ENCODE measurements at places on chromosomes 4 and X.
A peak's percentile ranks its signal among the peaks of the same experiment; 100 is the strongest.

DNA sequence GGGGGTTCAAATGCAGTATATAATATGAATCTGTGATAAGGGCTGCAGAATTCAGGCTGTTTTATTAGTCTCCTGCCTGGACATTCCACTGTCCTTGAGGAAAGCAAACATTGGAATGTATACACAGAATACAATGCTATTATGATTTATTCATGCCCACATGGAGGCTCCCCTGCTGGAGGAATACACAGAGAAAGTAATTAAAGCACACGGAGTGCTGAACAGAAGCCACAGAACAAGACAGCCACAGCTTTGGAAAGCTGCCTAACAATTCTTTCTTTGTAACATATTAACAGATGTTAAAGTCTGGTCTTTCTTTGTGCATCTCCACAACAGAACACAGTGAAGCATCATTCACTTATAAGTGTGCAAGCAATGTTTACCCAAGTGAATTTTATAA lies 155.8 kb downstream of the ARAP2 start:
- no peak for DNase-seq

- peak; percentile 53 for DNase-seq
Observed at GRCh38 chr4:4667622-4668081, 125.8 kb upstream of the STX18 start.

DNA sequence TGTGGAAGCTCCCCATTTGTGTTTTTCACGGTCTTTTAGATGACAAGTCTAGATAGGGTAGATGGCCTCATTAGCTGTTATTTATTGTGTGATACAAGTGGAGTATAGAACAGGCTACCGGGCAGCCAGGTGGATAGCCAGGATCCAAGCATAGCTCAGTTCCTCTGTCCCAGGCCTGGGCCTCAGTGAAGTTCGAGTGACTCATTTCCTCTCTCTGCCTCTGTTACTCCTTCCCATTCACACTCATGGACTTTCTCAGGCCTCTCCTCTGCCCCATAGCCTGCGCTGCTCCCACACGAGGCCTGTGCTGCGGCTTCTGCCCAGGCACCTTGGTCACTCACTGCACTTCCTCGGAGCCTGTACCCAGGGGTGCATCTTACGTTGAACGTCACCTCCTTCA lies 54.5 kb downstream of the TENM3 start:
- no peak for DNase-seq

- DNase-seq = no peak
Observed at GRCh38 chrX:1754077-1754476, 139.2 kb downstream of the ASMT start.

GRCh38 chr4:155543126-155543765 lies 123.4 kb upstream of the GUCY1A1 start:
- peak; percentile 19 for DNase-seq

- no peak for DNase-seq
Observed at GRCh38 chrX:2870650-2871049, 41.9 kb downstream of the GYG2 start.

DNA sequence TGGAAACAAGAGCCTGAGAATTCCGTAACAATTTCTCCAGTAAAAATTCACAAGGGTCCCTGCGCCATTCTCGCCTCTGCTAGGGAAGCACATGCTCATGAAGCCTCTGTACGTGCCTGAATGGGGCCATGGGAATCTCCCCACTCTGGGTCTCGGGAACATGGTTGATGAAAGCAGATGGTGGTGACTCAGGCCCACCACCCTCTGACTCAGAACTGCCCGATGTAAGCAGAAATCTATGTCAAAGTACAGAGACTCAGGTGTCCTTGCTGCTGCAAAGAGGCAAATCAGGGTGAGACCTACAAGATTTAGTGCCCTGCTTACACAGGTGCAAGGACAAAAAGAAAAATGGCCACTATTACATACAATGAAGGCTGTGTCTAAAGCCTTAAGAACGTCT lies 65.0 kb downstream of the SCD5 start:
- DNase-seq = no peak

DNA sequence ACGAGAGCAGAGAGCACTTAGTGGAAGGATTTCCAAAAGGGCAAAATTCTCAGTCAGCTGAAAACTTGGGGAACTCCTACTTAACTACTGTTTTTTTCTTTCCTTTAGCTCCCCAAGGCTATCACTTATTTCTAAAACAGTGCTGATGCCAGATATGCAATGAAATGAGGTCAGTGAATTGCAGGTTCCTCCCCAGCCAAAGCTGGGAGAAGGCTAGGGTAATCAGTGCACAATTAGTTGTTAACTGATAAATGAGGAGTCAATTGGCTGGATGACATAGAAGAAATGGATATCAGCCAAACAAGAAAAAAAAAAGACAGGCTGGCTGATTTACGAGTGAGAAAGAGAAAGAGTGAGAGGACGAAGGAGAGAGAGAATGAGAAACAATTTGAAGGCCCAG lies 195.6 kb downstream of the GPC3 start:
- DNase-seq = no peak
